ENCODE measurements at places on chromosomes 2 and 18.

DNA sequence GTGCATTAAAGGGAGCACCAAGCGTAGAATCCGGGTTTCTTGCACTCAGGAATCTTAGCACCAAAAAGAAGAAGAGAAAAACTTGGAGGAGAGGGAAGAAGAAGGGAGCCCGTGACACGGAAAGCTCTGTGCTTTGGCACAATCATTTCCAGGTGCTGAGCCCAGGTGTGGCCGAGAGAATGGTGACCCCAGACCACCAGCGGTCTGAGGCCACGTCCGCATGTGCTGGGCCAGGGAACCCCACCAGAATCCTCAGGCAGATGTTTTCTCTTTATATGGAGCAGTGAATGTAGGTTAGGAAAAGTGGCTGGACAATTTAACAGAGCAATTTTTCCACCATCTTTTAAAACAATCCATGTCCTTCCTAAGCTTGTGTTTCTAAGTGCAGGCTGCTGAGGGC is 520.9 kb downstream of the EPHA4 start:
- no peak for DNase-seq

- DNase-seq, result no peak
Observed at GRCh38 chr2:145807554-145807953, 1287.6 kb upstream of the ZEB2 start.

DNA sequence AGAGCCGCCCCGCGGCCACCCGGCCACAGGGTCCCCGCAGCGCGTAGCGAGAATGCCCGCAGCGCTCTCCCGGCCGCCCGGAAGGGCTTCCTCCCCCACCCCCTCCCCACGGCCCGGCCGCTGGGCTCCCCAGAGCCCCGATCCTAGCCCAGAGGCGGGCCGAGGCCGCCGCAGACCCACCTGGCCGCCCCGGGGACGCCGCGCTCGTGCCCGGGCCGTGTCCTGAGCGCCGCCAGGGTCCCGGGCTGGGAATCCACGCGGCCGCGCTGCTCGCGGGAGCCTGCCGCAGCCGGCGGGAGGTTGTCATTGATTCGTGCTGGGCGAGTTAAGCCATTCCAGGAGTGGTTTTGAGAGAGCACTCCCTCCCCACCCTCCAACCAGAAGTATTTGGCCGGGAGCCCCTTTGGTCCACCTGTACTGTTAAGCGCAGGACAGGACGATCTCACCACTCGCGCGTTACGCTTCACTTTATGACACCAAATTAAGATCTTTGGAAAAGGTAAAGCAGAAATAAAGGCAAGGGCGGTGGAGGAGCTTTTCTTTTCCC is 206.4 kb upstream of the SMAD2 start:
- no peak for DNase-seq

- DNase-seq, result no peak
Observed at GRCh38 chr2:237262838-237263771, 150.9 kb downstream of the COL6A3 start.

- DNase-seq, result no peak
Observed at GRCh38 chr18:31247574-31248199, 70.3 kb upstream of the DSG1 start.

DNA sequence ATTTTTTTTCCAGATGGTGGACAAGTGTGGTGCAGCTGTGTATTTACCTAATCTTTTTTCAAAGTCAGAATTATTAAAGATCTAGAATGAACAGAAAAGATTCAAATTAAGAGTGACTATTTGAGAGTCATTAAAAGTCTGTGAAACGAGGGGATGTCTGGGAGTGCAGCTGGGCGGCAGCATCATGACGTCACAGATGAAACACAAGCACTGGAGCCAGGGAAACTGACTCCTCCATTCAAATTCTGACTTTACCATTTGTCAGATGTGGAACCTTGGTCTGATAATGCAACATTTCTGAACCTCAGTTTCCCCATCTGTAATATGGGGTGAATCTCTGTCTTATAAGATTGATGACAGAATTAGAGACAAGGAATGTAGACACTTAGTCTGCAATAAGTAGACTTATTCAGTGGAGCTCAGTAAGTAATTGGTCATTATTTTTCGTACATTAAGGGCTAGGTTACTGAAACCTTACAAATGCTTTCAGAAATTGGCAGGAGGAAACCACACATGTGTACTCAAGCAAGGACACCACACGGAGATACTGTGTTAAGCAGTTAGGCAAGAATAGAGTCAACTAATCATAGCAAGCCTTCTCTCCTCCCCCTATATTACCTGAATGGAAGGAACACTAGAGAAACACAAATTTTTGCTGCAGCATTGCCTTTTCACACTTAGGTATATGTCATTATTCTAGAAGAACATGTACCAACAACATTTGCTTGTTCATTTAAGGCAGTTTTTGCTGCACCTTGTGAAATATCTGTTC is 27.8 kb upstream of the CXXC1 start:
- no peak for DNase-seq

DNA sequence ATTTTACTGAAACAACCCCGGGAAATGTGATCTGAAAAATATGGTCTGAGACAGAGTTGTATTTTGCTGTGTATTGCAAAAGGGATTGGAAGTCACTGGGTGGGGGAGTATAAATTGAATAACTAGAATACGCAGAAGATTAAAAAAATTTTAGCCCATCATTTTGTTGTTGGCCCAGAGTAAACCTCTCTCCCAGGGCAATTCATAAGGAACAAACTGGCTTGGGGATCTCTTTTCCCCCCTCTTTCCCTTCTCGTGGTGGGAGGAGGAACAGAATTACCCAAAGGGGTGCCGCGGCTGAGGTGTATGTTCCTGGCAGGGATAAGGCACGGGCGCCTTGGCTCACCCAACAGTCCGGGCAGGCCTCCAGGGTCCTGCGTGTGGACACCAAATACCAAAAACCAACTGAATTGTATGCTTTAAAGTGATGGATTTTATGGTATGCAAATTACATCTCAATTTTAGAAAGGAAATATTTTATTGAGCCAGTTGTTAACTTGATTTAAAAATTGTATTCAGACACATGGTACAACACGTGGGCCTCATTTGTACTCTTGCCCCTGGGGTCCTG is 121.2 kb upstream of the SPRED2 start:
- no peak for DNase-seq

DNA sequence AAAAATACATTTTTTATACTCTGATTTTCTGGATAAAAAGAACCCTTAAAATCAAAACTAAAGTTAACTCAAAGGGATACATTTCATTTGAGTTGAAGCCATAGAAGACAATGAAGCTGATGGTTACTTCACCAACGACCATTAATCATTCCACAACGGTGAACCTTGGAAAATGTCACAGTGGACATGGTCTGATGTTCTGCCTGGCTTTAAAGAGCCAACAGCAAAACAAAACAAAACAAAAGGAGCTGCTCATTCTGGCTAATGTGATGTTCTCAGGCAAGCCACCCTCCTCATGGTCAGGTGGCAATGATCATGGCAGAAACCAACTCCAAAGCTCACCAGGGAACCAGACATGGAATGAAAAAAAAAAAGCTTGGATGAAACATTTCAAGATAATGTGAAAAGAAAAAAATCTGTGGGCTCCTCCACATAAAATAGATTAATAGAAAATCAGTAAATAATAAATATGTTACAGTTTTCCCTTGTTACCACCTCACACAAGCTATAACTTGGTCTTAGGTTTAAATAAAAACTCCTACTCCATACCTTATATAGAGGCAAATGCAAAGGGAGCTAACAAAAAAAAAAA is 90.1 kb upstream of the SERTAD2 start:
- DNase-seq, result no peak

DNA sequence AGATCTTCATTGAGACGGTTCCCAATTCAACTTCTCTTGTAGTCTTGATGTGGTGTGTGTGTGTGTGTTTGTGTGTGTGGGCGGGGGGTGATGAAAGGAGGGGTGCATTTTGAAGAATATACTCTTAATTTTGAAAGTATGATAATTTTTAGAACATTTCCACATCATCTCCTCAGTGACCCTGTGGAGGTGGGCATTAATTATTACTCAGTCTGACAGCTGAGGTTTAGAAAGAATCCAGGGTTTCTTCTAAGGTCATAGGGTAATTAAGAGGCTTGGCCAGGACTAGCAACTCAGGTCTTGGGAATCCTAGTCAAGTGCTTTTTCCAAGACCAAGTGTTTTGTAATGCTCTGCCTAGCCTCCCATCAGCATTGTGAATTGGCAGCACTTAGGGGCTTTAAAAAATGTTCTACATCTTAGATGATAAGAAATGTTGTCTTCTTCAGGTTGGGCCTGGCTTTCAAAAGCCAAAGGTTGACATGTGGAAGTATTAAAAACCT is 100.5 kb downstream of the SPTBN1 start:
- DNase-seq, result no peak

DNA sequence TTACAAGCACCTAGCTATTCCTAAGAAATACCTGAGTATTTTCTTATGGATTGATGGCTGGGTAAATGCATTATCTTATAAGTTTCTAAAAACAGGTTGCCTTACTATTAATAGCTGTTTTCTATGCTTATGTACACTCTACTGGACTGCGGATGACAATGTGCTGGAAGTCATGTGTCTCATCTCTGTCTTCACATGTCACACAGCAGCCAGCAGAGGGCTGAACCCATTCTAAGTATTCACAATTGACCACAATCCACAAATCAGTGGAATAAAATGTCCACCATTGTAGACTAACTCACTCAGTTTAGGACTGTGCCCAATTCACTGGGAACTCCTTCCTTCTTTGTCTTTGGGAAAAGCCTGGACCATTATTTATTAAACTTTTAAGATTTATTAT is 371.2 kb downstream of the INSIG2 start:
- DNase-seq, result no peak

GRCh38 chr2:112239862-112240261 is 15.0 kb downstream of the ZC3H8 start:
- DNase-seq, result no peak

GRCh38 chr2:179592167-179592936 is 269.1 kb downstream of the ZNF385B start:
- DNase-seq, result no peak

GRCh38 chr2:9315280-9315847 is 108.0 kb downstream of the ITGB1BP1 start:
- DNase-seq, result no peak

- no peak for DNase-seq
Observed at GRCh38 chr2:68292108-68292710, 27.5 kb downstream of the CNRIP1 start.

GRCh38 chr2:122960759-122961641 is 1064.1 kb upstream of the CNTNAP5 start:
- DNase-seq, result no peak

- DNase-seq, result no peak
Observed at GRCh38 chr2:26632624-26633185, 8.5 kb downstream of the CIB4 start.
